Kidney (tissue), 22 donors: ENCODE measurements at places on chromosomes 5 and 9. TPM values are rescaled to one million over a fixed set of nuclear protein-coding genes. Genes with fewer than 3 reads are reported as not detected.

The NR5A1 gene
- not detected for total RNA-seq

The TMEM267 gene
- 24.1 TPM for total RNA-seq

The DND1 gene
- 1.0 TPM for total RNA-seq

The POU5F2 gene
- 1.8 TPM for total RNA-seq

- H3K27ac ChIP-seq: no peak overlapping the region
- no peaks in the 10 kb centered on the region for H3K27me3 ChIP-seq
- DNase-seq: no peak
Observed at GRCh38 chr9:122777052-122777451, 11.7 kb upstream of the OR5C1 start.

DNA sequence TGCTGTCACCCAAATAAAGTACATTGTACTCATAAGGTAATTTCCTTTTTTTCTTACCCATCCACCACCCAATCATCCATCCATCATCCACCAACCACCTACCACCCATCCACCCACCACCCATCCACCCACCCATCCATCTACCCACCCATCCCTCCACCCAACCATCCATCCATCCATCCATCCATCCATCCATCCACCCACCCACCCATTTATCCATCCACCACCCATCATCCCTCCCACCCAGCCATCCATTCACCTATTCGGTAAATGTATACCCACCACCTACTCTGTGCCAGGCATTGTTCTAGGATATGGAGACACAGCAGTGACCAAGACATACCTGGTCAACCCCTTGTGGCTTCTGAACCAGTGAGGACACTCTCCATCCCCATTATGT, 25.1 kb downstream of the MGAT1 start:
- no peak overlapping the region for H3K4me3 ChIP-seq
- H3K4me1 ChIP-seq: no peaks in the 10 kb centered on the region
- H3K27ac ChIP-seq: no peak overlapping the region
- no peak for DNase-seq
- H3K36me3 ChIP-seq: no peaks in the 10 kb centered on the region

DNA sequence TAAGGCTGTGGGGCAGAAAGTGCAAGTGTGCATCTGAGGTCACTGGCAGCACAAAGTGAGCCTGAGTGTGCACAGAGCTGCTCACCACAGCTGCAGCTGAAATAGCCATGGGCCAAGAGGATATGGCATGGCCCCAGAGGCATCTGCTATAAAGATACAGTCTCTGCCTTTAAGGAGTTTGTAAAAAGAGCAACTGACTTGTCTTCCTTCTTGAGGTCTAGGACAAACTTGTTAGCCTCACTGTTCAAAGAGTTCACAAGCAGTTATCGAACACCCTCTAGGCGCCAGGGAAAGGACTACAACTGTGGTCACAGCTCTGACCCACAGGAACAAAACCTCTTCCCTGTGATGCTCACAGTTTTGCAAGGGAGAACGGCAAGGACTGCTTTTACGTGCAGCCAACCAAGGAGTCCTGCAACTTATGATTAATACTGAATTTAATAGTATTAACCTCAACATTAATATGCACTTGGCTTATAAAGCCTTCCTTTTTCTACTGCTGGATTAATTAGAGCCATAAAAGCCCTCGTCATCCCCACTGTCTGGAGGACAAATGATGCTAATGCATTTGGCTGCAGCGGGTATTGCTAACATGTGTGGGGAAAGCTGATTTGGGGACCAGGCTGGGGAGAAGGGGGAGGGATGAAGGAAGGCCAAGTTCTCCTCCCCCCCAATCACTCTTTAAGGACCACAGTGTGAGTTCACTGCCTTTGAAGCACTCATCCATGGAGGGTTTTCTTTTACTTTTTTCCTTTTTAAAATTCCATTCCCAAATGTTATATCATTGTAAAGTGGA, 189.8 kb upstream of the TRIM32 start:
- no peak overlapping the region for H3K4me3 ChIP-seq
- H3K36me3 ChIP-seq: no peaks in the 10 kb centered on the region
- no peaks in the 10 kb centered on the region for H3K27me3 ChIP-seq
- DNase-seq: no peak
- H3K27ac ChIP-seq: no peak overlapping the region
- H3K4me1 ChIP-seq: peaks cover 5% of the 10 kb centered on the region

DNA sequence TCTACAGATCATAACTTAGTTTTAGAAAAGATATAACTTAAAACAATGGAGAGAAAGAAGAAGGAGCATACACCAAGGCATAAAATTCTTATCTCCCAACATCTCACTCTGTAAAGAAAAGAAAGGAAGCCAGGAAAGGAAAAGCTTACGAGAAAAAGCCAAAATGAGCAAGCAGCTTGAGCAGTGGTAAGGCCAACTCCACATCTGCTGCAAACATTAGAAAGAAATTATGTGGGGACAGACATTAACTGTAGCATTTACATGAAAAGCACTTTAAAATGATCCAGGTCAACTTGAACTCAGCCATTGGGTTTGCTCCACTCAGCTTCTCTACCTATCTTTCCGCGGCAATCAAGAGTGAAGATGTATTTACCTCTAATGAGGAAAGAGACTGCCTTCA, 176.9 kb downstream of the BNC2 start:
- no peak for DNase-seq
- no peak overlapping the region for H3K4me3 ChIP-seq
- no peaks in the 10 kb centered on the region for H3K36me3 ChIP-seq
- H3K27ac ChIP-seq: no peak overlapping the region
- no peaks in the 10 kb centered on the region for H3K4me1 ChIP-seq
- H3K27me3 ChIP-seq: no peaks in the 10 kb centered on the region

GRCh38 chr5:40333459-40334241, 346.1 kb upstream of the PTGER4 start:
- no peaks in the 10 kb centered on the region for H3K36me3 ChIP-seq
- H3K4me1 ChIP-seq: no peaks in the 10 kb centered on the region
- H3K27me3 ChIP-seq: no peaks in the 10 kb centered on the region
- H3K4me3 ChIP-seq: no peak overlapping the region
- DNase-seq: no peak
- H3K27ac ChIP-seq: no peak overlapping the region

DNA sequence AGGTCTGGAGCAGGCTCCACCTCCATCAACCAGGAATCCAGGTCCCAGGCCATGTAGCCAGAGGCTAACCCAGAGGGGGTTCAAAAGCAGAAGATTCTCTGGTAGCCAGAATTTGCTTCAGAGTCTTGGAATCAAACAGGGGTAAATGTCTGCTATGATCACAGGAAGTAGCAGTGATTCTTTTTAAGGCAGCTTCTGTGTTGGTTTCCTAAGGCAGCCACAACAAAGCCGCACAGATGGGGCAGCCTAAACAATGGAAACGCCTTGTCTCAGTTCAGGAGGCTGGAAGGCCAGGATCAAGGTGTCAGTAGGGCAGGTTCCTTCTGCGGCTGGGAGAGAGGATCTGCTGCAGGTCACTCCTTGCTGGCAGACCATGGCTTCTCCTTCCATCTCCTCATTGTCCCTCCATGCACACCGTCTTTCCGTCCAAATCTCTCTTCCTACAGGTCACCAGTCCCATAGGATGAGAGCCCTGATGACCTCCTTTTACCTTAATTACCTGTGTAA, 167.3 kb downstream of the ROR2 start:
- H3K36me3 ChIP-seq: no peaks in the 10 kb centered on the region
- no peak overlapping the region for H3K4me3 ChIP-seq
- no peak overlapping the region for H3K27ac ChIP-seq
- no peaks in the 10 kb centered on the region for H3K27me3 ChIP-seq

DNA sequence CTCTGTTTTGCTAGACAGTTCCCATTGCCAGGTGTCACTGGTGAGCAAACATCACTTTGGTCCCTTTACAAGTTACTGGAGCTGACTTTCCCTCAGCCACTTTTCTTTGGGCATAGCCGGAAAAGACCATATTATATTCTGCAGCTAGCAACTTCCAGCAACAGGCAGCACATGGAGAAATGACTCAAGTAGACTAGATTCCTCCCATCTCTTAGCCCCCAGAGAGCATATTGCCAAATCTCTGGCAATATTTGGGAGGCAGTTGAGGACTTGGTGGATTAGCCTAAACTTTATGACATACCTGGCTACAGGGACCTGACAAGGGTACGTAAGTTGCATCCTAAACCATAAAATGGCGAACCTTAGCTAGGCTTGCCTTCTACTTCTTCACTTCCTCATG, 204.7 kb upstream of the MPDZ start:
- no peaks in the 10 kb centered on the region for H3K27me3 ChIP-seq
- no peak for DNase-seq
- H3K4me1 ChIP-seq: no peaks in the 10 kb centered on the region
- no peak overlapping the region for H3K4me3 ChIP-seq
- no peaks in the 10 kb centered on the region for H3K36me3 ChIP-seq

DNA sequence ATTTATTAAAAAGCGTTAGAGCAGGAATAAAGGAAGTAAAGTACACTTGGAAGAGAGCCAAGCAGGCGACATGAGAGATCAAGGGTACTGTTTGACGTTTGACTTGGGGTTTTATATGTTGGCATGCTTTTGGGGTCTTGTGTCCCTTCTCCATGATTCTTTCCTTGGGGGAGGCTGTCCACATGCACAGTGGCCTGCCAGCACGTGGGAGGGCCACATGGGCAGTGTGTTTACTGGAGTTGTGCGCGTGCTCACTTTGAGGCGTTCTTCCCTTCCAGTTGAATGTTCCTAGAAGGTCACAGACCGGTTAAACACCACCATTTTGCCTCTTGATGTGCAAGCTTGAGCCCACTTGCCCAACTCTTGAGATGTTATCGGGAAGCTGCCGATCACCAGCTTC, 49.5 kb upstream of the ICE1 start:
- no peaks in the 10 kb centered on the region for H3K27me3 ChIP-seq
- no peak for DNase-seq
- H3K4me1 ChIP-seq: no peaks in the 10 kb centered on the region
- H3K27ac ChIP-seq: no peak overlapping the region
- H3K4me3 ChIP-seq: no peak overlapping the region

GRCh38 chr9:122252796-122253195, 11.8 kb downstream of the RBM18 start:
- H3K36me3 ChIP-seq: peaks cover 3% of the 10 kb centered on the region
- no peaks in the 10 kb centered on the region for H3K27me3 ChIP-seq
- H3K4me3 ChIP-seq: no peak overlapping the region

DNA sequence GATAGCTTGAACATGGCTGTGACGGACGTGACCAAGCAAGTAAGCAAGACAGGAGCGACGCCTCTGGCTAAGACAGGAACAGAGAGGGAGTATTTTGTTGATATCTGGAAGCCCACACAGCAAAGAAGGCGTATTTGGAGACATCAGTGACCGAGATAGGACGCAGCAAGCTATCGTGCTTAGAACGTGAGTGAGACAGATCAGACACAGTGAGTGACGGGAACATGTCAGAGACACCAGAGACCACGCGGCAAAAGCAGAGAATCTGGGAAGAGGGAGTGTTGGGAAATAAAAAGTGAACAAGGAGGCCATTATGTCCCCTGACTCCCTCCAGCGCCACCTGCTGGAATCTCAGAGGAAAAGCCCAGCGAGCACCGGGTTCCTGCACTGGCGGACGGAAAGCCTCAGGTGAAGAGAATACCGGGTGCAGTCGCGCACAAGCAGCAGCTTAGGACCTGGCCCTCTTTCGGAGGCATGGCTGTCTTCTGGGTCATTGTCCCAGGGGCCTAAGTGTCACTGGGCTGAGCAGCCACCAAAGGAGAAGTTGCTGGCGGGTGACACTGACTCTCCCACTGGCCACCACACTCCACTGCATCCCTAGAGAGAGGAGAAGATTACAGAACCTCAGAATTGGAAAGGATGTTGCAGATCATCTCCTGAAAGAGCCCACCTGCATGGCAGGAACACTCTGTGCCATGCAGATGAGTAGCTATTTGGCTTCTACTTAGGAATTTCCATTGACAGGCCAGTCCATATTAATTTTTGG, 99.1 kb downstream of the FBXO38 start:
- DNase-seq: peak; percentile 34
- no peaks in the 10 kb centered on the region for H3K36me3 ChIP-seq
- H3K4me1 ChIP-seq: no peaks in the 10 kb centered on the region
- no peak overlapping the region for H3K4me3 ChIP-seq

GRCh38 chr9:34059281-34059680, 10.6 kb upstream of the UBAP2 start:
- H3K4me1 ChIP-seq: no peaks in the 10 kb centered on the region
- no peak overlapping the region for H3K27ac ChIP-seq
- no peak for DNase-seq
- H3K36me3 ChIP-seq: no peaks in the 10 kb centered on the region
- H3K27me3 ChIP-seq: no peaks in the 10 kb centered on the region

DNA sequence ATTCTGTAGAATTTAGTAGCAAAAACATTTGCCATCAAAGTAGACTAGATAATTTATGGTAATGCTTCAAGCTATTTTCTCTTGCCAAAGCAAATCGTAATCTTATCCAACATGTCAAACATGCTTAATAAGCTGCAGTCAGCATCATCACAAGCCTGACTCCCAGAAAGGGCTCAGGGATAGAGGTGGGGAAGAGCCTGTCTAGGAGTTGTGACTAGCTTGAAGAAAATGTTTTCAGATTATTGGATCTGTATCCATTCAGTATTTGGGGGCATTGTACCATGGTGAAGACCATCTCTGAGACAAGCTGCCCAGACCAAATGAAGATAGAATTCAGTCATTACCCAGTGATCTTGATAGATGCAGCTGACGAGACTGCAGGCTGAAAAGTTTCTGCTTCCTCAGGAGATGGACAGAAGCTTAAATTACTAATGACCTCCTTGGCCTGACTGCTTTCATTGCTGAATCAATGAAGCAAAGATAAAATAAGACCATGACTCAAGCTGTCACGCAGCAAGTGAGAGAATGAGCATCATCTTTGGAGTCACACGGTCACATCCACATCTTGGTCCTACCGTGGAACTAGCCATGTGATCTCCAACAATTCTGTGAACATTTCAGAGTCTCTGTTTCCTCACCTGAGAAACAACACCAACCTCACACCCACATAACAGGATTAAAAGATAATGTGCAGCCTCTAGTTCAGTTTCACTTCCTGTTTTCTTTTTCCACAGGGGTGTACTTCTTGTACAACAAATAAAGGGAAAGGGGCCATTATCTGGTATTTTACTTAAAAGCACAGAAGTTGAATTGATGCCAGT, 9.4 kb downstream of the ERAP2 start:
- H3K4me1 ChIP-seq: peaks cover 5% of the 10 kb centered on the region
- no peaks in the 10 kb centered on the region for H3K27me3 ChIP-seq
- H3K36me3 ChIP-seq: no peaks in the 10 kb centered on the region
- no peak overlapping the region for H3K4me3 ChIP-seq

DNA sequence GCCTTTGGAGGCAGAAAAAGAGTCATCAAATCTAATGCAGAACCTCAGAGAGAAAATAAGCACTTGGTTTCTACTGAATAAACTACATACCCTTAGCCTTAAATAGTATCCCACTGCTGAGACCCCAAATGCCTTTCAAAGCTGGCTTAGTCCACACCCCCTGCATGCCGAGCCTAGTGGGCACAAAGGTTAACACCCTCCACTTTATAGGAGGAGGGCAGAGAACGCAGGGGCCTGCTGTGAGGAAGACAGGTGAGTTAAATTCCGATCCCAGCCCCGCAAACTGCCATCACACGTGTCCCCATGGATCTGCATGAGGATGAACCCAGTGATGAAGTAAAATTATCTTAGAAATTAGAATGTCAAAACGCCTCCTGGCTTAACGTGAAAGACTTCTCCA, 19.5 kb upstream of the HSD17B3 start:
- H3K36me3 ChIP-seq: no peaks in the 10 kb centered on the region
- no peak overlapping the region for H3K4me3 ChIP-seq
- no peak overlapping the region for H3K27ac ChIP-seq
- no peaks in the 10 kb centered on the region for H3K27me3 ChIP-seq

GRCh38 chr5:114308508-114308907, 53.4 kb upstream of the KCNN2 start:
- no peaks in the 10 kb centered on the region for H3K4me1 ChIP-seq
- no peaks in the 10 kb centered on the region for H3K27me3 ChIP-seq
- no peak overlapping the region for H3K4me3 ChIP-seq
- no peaks in the 10 kb centered on the region for H3K36me3 ChIP-seq
